ENCODE measurements at places on chromosomes 3 and 15.

- DNase-seq: no peak
These were observed 1.2 kb downstream of the TRPM7 start for GRCh38 chr15:50685191-50685975.

GRCh38 chr3:36700537-36701248 lies 63.7 kb downstream of the DCLK3 start:
- no peak for DNase-seq

DNA sequence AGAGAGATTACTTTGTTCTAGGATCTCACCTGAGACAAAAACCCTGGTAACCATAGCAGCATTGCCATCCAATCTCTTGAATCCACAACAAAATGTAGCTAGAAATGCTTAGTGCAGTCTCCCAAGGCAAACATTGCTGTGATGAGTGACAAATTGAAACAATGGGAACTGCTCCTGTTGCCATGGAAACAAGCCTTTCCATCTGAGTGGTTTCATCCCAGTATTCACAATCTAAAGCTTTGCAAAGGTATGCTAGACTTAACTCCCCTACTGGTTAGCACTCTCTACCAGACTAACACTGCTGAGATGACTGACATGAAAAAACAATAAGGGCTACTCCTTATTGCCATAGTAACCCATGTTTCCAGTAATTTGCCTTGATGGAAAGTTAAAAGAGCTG lies 172.6 kb upstream of the CNTN3 start:
- no peak for DNase-seq

DNA sequence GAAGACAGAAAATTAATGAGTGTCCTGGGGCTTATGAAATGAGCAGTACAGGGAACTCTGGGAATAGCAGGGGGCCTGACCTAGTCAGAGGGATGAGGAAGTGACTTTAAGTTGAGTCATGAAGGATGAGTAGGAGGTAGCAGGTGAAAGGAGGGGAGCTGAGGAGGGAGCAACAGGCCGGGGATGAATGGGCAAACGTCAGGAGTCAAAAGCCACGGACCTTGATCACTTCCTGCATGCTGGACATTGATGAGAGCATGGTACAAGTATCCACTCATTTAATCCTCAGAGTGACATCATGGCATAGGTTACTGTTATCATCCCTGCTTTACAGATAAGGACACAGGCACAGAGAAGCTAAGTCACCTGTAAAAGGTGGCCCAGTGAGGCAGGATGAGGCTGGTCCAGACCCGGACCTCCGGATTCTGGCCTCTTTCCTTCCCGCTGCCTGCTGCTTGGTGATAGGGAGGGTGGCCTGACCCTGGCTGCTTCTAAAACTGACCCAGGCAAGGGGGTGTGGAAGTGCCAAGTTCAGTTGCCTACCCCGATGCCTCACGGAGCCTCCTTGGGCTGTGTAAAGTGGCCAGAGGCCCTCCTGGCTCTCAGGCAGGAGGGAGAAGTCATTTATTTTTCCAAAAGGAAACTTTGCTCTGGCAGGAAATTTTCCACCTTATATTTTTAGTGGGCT lies 7.6 kb downstream of the CORO2B start:
- DNase-seq: peak; percentile 66

DNA sequence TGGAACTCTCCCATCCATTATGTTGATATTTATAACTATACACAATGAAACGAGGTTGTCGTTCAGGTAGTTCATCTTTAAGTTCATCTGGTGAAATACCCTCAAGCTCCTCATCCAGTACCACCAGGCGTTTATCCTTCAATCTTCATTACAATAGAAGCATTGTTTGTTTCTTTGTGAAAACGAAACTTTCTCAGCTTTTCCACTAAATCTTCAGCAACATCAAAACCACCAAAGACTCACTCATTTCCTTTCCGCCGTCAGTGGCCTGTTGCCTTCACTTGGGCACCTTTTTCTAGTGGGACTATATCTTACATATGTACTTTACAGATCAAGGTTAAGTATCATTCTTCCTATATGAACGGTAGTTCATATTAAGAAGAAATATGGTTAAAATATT lies 44.1 kb upstream of the TFG start:
- no peak for DNase-seq

- no peak for DNase-seq
These were observed 200.3 kb downstream of the KBTBD8 start for GRCh38 chr3:67198374-67198773.

GRCh38 chr3:157117206-157117605 lies 42.7 kb downstream of the CCNL1 start:
- no peak for DNase-seq

DNA sequence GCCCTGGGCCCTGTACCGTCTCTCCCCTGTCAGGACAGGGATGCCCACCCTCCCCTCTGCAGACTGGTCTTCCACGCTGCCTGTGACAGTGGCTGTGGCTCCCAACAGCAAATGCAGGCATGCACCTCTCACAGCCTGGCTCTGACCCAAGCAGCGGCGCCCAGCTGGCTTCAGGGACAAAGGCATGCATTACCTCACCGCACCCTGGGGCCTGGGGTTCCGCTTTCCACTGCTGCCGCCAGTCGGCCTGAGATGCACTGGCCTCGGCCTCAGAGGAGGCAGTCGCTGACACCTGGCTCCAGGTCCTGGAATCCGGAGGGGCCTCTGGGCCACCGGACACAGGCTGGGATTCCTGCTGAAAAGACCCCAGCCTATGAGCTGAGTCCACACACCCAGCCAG lies 70.3 kb downstream of the SCN5A start:
- no peak for DNase-seq

DNA sequence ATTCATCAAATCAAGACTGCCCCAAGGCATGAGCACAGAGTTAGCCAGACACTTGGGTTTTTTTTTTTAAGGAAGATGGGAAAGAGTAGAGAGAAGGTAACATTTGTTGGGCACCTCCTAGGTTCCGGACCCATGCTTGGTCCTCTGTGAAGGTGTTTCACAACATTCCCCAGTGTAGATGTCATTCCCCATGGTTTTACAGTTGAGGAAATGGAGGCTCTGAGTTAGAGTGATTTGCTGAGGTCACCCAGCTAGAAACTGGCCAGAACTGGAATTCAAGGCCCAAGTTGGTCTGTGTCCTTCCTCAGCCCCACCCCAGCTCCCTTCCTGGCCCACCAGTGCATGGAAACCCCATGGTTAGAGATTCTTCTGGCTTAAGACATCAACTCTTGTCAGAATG lies 19.9 kb downstream of the WNT7A start:
- no peak for DNase-seq

- DNase-seq: no peak
These were observed 35.7 kb upstream of the BHLHE40 start for GRCh38 chr3:4943549-4943948.

GRCh38 chr15:79091204-79091867 lies 756 bp upstream of the RASGRF1 start:
- DNase-seq: no peak

DNA sequence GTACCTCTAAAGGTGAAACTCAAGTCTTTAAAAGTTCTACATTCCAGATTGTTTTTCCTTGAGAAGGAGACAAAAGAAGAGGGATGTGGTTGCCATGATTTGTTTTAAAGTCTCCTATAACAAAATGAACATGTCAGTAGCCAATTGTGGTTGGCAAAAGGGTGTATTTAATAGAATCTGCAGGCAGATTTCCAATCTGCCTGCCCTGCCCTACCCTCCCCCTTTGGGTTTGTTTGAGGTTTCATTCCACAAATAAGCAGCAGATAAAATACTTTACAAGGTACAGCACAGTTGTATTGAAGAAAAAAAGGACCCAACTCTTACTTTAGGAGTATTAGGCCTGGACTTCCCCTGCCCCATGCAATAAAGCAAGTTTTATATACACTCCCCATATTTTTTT lies 59.5 kb downstream of the MLH1 start:
- DNase-seq: no peak

GRCh38 chr3:127612966-127613365 lies 14.8 kb downstream of the MCM2 start:
- DNase-seq: no peak

DNA sequence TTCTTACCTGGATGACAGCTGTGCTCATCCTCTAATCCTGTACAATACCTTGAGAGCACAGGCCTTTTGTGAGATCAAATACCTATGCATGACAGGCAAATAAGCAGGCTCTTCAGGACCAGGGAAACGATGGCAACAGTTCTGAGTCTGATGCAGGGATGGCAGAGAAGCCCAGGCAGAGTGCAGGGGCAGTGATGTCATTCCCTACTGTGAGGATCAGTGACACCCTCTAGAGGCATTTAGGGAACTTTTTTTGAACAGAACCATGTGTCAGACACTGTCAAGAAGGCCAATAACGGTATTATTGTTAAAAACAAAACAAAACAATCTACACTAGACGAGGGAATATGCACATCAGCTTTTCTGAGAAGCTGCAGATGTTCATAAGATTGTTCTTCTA lies 314.8 kb upstream of the CTDSPL start:
- DNase-seq: peak; percentile 12

GRCh38 chr3:197458179-197458707 lies 97.5 kb downstream of the BDH1 start:
- no peak for DNase-seq

DNA sequence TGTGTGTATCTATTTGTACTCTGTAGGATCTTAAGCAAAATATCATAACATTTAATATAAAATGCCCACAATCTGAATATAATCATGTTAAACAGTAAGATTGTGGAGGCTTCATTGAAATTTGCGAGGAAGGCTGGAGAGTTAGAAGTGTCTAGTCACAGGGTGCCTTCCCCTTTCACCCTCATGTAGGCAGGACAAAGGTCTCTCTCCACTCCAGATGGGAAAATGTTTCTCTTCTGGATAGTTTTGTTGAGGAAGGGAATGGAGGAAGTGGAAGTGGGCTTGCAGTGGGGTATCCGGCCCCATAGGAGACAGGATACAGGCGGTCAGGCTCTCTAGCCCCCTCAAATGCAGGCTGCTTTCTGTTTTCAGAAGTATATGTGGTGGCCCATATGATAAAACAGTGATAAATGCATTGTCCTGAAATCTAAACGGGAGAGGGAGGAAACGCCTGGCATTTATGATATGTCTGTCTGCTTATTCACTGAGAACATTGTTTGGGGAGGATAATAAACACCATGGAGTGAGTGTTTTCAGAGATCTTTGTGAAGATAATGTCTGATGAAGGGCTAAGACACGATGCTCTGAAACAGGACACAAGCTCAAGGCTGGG lies 13.3 kb upstream of the MYZAP start:
- no peak for DNase-seq

DNA sequence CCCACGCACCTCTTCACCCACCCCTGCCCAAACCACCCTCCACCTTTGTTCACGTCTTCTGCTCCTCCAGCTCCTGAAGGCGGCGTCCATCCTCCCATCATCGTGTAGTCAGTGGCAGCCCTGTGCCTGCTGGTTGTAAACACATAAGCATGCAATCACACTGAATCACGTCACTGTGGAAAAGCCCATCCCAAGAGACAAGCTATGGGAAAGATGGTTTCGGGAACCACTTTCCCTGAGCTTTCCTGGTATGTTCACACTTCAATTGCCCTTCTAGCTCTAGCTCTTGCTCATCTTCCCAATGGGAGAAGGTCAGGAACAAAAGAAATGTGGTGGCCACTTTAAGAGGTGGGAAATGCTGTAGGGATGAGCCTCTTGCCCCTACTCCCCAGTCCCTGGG lies 14.4 kb upstream of the GOLGA8J start:
- no peak for DNase-seq

- peak; percentile 81 for DNase-seq
These were observed 41.4 kb upstream of the IL12A start for GRCh38 chr3:159947220-159947619.

GRCh38 chr3:56966104-56966503 lies 94.4 kb upstream of the SPATA12 start:
- no peak for DNase-seq

DNA sequence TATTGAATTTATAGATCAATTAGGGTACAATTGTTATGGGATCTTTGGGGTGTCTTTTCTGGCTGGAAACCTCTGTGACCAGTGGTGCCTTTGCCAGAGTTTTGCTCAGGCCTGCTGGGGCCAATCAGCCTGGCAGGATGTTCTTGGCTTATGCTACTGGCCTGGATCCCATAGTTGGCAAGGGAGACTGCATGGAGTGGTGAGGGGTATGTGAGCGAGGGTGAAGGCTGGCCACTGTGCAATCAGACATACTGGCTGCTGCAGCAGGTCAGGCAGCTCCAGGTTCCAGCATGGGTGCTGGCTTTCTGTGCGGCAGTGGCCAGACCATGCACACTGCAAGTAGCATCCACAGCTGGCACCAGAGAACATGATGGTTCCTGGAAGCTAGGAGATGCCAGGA lies 1053.2 kb upstream of the GBE1 start:
- DNase-seq: no peak

- DNase-seq: no peak
These were observed 53.2 kb upstream of the PPARG start for GRCh38 chr3:12235691-12236090.

- DNase-seq: no peak
These were observed 144.1 kb downstream of the FEZF2 start for GRCh38 chr3:62229211-62229610.

DNA sequence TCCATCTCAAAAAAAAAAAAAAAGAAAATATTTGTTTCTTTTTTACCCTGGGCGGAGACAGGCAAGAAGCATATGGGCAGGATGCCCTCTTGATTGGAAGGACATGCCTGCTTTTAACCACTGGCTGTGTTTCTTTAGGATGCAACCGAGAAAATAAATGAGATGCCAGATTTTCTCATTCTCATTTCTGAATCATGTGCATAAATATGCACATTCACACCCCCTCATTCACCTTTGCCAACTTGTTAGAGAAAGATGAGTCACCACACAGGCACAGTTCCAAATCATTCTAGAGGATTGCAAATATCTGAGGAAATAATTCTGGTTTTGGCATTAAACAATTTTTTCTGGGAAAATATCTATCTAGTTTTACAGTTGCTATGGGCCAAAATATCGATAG lies 3.3 kb downstream of the LIPH start:
- DNase-seq: peak; percentile 96

- DNase-seq: no peak
These were observed 570.6 kb upstream of the UBE2E2 start for GRCh38 chr3:22632536-22632935.

GRCh38 chr15:71042356-71042922 lies 72.8 kb upstream of the THSD4 start:
- DNase-seq: no peak

- DNase-seq: no peak
These were observed 12.8 kb upstream of the FSIP1 start for GRCh38 chr15:39795486-39795885.

- DNase-seq: no peak
These were observed 216.8 kb downstream of the NR1D2 start for GRCh38 chr3:24161841-24162240.

GRCh38 chr3:143935678-143936077 lies 35.9 kb upstream of the DIPK2A start:
- no peak for DNase-seq
